GM12891 (cell line): ENCODE measurements at places on chromosomes 5 and 9.

DNA sequence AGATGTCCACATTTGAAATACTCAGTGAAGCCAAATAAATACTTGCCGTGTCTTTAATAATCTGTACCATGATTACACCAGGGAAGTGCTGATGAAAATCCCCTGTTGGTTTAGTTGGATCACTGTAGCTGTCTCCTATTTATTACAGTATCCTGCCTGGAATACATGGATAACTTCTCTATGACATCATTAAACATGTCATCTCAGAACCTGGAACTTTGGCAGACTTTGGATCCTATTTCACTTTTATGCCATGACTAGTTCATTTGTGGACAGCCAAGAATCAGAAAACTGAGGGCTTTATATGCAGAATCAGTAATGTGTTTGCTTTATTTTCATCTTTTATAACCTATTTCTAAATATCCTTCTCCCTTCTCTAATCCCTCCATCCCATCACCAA, at the start of gene TXNDC8:
TSS of gene TXNDC8 (minus strand) at position 137 of the 400 bp plus-strand sequence.
- DNase-seq, result no peak

- DNase-seq, result no peak
These were observed at the start of gene TERT for GRCh38 chr5:1294835-1295649. TERT (minus strand) TSS chr5:1295068; CDS start chr5:1294989, 79 bp downstream.

DNA sequence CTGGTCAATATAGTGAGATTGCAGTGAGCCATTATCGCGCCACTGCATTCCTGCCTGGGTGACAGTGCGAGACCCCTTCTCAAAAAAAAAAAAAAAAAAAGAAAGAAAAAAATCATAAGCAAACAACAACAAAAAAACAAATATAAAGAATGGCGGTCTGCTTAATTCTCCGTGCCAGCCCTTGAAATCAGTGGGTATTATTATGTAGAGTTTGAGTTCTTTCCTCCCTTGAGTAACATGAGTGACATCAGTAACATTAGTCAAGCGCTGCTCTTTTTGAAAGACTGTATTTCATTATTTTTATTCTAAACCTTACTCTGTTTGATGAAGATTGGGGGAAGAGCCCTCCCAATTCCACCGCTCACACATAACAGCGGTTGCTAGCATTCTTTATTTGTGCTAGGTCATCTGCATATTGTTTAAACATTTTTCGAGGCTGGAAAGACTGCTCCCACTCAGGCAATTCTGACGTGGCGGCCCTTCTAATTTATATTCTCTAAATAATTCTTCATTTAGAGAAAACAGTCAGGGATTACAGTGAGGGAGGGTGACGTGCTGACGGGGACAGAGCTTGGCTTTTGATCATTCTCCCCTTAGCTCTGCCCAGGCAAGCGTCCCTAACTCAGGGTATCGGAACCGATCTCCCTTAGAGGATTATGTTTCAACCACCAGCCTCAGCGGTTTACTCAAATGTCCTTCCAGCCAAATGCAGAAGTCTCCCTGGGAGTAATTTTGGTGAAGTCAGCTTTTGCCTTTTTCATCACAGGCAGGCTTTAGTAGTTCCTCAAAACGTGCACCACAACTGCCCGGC, 860 bp upstream of the MARCHF6 start:
- DNase-seq, result no peak

- DNase-seq, result no peak
These were observed 159.3 kb downstream of the DMAC1 start for GRCh38 chr9:7640231-7640630.

DNA sequence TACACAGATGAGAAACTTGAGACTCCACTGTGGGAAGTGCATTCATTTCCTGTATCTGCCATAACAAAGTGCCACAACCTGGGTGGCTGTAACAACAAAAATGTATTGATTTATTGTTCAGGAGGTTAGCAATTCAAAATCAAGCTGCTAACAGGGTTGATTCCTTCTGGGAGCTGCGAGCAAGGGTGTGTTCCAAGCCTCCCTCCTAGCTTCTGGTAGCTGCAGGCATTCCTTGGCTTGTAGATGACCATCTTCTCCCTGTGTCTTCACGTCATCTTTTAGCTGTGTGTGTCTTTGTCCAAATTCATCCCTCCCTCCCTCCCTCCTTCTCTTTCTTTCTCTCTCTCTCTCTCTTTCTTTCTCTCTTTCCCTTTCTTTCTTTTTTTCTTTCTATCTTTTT, 258.1 kb downstream of the MSX2 start:
- no peak for DNase-seq
